ENCODE measurements at places on chromosomes 4 and X.

- DNase-seq: no peak
Measured at GRCh38 chr4:2930135-2930757, 33.0 kb downstream of the NOP14 start.

DNA sequence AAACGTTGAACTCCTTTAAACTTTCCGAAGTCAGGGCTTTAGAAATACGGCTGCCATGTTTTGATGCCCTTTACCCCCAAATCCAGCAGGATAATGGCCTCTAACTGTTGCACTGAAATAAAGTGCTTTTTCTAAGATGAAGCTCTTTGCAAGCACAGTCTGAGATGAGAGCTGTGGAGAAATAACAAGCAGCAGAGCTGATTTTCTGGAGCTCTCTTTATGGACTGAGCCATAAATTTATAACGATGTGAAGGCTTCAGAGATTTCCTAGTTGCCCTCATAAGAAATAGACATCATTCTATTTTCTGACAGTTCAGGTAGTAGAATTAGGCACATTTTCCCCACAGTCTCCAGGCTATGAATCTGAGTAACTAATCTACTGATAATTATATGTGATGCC lies 567.3 kb downstream of the PDHA2 start:
- no peak for DNase-seq

DNA sequence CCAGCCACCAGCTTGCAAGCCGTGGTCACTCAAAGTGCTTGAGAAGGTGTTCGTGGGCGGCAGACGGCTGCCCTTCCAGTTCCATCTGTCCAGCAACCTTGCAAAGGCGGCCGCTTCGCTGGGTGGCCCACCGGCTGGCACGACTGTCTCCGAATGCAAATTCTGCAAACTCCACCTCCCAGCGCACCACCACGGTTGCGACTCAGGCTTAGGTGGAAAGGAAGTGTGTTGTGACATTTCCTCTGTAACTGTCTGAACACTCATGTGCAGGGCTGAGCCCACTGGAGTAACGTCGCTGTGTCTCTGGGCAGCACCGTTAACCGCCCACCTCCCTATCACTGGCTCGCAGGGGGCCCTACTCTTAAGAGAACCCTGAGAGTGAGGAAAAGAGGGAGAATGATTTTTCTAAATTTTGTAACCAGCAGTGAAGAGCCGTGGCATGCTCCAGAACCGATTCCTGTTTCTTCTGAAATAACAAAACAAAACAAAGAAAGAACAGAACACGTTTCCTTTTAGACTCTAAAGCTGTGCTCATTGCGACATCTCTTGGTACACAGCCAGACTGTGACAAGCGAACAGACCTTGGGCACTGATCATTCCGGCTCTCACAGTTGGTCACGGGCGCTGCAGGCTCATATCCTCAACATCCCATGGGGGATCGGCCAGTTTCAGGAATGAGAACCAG lies at the start of gene P2RY8:
Gene P2RY8, minus strand, starts transcription at position 155 of the 685 bp plus-strand sequence. CDS start 70,627 bp downstream, outside the sequence.
- peak; percentile 63 for DNase-seq

DNA sequence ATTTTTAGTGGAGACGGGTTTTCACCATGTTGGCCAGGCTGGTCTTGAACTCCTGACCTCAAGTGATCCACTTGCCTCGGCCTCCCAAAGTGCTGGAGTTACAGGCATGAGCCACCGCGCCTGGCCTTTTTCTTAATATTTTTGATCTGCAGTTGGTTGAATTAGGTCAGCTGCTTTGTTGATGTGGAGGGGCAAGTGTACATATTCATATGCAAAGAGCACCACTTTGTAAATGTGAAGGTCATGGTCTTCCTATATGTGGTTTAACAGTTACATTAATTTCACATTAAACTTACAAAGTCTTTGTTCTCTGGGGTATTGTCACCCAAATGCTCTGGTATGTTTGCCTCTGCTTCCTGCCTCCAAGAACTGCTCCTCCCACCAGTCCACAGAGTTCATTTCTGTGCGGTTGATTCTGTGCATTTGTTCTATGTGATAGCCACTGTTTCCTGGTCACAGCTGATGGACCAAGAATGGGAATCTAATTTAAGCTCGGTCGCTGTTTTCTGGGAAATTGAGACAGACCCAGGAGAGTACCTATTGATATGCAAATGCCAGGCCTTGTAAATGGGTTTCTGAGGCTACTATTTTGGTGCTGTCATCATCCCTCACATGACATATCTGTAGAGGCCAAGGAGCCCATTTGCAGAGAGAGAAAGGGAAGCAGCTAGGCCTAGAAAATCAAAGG lies 26.9 kb upstream of the HPSE start:
- DNase-seq: no peak

DNA sequence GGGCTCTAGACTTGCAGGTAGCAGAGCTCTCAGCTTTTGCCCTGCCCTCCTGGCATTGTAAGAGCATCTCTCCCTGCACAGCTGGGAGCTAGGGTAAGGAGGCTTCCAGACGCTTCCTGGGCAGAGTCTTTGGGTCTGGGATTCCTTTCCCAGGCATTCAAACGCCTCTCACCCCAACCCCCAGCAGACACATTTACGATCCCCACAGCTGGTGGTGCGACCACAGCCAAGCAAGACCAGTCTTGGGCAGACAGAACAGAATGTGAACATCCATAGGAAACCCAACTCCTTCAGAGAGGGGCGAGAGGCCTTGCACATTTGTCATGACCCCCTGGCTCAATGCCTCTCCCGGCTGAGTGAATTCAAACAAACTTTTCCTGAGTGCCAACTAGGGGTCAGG lies 38.1 kb upstream of the CD99L2 start:
- DNase-seq: no peak

- no peak for DNase-seq
Measured at GRCh38 chr4:99121008-99121407, 23.1 kb downstream of the ADH4 start.

DNA sequence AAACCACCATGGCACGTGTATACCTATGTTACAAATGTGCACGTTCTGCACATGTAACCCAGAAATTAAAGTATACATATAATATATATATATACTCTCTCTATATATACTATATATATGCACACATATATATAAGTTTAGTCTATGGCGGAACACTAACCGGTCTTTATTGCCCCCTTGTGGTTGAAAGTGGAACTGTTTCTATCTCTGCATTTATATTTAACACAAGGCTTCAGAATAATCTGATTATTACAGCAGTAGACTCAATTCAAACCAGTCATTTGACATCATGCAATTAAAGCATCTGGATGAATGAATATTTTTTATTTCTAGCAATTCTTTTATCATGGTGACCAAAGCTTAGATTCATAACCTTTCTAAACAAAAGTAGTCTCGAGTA lies 14.6 kb downstream of the RAB9B start:
- DNase-seq: peak; percentile 56

GRCh38 chr4:164734484-164734883 lies 19.4 kb upstream of the SMIM31 start:
- no peak for DNase-seq

- DNase-seq: no peak
Measured at GRCh38 chr4:99402765-99403164, 32.4 kb downstream of the ADH7 start.

DNA sequence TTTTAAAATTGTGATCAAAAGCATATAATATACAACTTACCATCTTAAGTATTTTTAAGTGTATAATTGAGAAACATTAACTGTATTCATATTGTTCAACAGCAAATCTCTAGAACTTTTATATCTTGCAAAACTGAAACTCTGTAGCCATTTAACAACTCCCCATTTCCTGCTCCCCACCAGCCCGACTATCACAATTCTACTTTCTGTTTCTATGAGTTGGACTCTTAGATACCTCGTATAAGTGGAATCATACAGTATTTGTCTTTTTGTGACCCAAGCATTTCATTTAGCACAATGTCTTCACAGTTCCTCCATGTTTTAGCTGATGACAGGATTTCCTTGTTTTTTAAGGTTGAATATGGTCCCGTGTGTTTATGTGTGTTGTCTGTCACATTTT lies 106.0 kb downstream of the LRBA start:
- DNase-seq: no peak

- DNase-seq: no peak
Measured at GRCh38 chrX:3154386-3154975, 113.2 kb downstream of the ARSF start.

DNA sequence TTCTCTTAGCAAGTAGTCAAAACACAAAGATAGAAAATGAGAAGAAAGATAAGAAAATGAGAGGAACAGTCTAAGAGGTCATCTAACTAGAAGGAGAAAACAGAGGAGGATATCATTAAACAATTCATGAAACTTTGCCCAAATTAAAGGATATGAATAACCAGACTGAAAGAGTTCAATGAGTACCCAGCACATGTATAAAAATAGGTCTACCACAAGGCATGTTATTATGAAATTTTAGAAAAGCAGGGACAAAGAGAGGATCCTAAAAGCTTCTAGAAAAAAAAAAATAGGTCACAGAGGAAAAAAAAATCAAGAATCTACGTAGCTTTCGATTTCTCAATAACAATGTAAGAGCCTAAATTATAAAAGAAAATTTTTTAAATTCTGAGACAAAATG lies 118.5 kb downstream of the WDFY3 start:
- DNase-seq: no peak

DNA sequence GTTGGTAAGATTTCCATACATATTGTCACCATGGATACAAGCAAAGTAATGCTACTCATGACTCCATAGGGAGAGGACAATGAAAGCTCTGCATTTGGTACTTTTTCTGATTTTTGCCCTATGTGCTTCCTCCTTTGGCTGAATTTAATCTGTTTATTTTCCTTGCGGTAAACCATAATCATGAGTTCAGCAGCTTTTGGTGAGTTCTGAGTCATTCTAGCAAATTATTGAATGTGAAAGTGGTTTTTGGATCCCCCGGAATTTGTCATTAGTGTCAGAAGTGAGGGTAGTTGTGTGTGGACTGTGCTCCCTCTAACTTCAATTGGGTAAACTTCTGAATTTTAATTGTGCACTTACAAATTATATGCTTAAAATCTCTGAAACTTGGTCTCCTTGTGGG lies 170.3 kb downstream of the MOSPD2 start:
- DNase-seq: no peak

GRCh38 chr4:2981256-2981819 lies 18.0 kb downstream of the GRK4 start:
- no peak for DNase-seq

DNA sequence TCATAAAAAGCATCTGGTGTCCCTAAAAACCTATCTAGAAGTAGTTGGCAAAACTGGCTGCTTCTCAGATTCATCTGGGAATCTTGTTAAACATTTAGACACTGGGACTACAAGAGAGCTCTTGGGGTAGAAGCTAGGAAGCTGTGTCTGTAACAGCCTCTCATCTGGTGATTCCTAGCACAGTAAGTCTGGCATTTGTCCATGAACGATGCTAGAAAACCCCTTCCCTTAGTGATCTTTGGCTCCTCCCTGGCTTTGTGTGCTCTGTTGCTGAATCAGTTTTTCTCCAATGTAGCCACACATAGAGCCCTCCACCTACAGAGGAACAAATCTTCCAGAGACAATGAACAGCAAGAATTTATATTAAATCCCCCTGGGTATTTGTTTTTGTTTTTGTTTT lies 951.7 kb upstream of the LCORL start:
- DNase-seq: no peak

DNA sequence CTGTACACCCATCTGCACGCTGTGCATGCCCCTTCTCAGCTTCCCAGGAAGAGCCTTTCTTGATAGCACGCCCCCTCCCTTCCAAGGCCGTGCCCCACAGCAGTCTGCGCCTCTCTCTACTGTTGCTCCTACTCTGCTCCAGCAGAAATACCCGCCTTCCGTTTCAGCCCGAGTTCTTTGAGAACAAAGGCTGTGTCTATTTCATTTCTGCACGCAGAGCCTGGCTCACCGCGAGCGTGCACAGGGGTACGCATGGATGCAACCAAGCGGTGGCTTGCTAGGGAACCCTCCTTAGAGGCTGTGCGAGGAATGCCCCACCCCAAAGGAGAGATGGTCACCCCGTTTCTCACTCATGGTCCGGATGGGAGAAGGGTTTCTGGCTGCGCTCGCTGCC lies 485 bp downstream of the AADAT start:
- peak; percentile 11 for DNase-seq

- DNase-seq: no peak
Measured at GRCh38 chr4:142354794-142355420, 491.2 kb downstream of the INPP4B start.

DNA sequence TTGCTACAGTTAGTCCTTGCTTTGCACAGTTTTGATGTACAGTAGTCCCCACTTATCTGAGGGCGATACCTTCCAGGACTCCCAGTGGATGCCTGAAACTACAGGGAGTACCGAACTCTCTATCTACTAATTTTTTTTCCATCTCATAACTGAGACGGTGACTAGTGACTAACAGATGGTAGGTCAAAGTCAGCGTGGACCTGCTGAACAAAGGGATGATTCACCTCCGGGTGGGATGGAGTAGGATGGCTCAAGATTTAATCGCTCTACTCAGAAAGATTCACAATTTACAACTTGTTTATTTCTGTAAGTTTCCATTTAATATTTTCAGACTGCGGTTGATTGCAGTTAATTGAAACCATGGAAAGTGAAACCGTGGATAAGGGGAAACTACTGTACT lies 655.8 kb downstream of the ZNF674 start:
- no peak for DNase-seq

DNA sequence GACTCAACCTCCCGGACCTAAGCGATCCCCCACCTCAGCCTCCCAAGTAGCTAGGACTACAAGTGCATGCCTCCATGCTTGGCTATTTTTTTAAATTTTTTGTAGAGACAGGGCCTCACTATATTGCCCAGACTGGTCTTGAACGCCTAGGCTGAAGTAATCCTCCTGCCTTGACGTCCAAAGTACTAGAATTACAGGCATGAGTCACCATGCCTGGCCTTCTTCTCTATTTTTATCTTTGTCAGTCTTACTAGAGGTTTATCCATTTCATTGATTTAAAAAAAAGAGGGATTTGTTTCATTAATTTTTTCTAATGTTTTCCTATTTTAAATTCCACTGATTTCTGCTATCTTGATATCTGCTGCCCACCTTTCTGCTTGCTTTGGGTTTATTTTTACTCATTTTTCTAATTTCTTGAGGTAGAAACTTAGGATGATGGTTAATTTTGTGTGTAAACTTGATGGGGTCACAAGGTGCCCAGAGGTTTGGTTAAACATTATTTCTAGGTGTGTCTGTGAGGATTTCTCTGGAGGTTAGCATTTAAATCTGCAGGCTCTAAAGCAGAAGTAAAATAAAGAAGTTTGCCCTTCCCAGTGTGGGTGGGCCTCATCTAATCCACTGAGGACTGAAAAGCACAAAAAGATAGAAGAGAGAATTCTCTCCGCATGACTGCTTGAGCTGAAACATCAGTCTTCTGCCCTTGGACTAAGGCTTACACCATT lies 116.2 kb upstream of the DCLK2 start:
- DNase-seq: no peak

DNA sequence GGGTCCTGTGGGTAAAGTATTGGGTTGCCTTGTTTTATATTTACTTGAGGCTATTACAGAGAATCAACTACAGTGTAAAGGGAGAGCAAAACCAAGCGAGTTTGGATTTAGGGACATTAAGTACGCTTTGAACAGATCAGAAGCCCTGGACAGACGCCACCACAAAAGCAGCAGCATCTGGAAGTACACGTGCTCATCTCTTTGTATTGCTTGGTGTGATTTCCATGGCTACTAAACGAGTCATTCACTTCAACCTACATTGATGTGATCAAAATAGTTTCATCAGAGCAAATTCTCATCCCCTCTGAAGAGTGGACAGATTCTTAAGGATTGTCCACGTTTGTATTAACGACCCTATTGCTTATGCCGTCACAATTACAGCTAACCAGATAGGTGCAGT lies 85.1 kb downstream of the SORBS2 start:
- DNase-seq: no peak

All from NCI-H2107 (cell line).